Peyer's patch (tissue), 4 donors: ENCODE measurements at places on chromosomes 5 and 9. TPM values are rescaled to one million over a fixed set of nuclear protein-coding genes. Genes with fewer than 3 reads are reported as not detected.

The CD72 gene
- total RNA-seq = 2.3 TPM

GRCh38 chr9:95494416-95495371 is 22.1 kb downstream of the PTCH1 start:
- DNase-seq = peak; percentile 92

DNA sequence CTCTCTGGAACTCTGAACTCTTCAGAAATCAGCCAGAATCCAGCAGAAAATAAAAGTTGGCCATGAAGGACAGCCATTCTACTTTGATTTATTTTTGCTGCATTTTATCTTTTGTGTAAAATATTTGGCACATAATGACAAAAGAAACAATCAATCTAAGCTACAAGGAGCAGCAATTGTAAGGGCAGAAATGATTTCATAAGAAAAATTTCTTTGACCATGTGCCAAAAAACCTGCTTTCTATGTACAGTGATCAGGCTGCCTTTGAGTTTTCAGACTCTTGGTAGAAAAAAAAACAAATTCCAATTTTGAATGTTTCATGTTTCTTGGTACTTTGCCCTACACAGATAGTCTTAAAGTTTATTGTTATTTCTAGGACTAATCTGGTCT is 69.8 kb upstream of the SLC1A3 start:
- DNase-seq = no peak

DNA sequence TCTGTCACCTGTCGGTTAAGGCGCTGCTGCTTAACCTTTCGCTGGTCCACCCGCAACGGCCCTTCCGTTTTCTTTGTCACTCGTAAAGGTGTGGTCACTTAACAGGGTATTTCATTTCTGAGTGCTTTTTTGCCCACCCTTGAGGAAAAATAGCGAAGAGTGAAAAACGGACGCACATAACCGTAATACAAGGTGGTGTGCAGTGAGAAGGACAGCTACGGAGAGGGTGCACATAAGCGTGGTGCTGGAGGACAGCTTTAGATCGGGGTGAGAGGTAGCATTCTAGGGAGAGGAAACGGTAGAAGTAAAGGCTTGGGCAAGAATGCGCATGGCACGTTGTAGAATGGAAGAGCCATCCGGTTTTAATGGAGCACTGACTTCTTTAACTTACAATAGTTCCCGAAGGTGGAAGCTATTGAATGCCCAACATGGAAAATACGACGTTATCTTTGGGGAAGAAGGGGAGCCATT is 761 bp downstream of the CCT5 start:
- DNase-seq = no peak

- DNase-seq = peak; percentile 90
Measured at GRCh38 chr5:177402271-177403043, 2.0 kb upstream of the PFN3 start.
